ENCODE measurements at places on chromosomes 13 and 19.

- DNase-seq = no peak
These were observed 154.5 kb upstream of the SOX1 start for GRCh38 chr13:111912453-111912866.

DNA sequence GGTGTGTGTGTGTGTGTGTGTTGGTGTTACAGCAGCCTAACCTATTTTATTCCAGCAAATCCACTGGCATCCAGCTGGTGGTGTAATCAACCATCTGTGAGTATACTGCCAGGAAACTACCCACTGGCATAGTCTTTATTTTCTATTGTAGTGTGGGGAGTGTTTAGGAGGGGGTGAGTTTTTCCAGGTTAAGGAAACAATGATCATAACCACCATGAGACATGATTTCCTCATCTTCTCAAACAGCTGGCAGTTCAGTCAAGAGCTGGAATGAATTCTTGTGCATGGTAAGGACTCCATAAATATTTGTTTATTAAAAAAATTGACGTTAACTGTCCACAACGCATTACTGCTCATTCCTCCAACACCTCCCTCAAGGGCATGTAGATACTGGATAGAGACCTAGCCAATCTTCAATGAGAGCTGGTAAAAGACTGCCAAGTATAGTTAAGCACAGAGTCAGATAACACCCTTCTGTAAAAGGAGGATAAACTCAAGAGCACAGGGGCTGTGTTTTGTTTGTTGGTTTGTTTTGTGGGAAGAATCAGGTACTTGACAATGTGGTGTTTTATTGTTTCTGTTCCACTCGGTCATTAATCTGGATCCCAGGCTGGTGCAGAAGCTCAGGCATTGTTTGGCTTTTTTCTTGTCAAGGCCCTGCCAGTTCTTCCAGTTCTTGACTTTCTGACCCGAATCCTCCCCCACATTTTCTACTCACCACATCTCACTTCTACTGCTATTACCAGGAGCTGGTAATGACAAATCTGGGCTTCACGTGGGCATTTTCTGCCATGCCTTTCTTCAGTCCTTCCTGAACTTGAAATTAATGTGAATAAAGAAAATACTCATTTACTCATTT is 31.6 kb upstream of the SLC46A3 start:
- peak; percentile 17 for DNase-seq

- no peak for DNase-seq
These were observed at the start of gene ARHGAP35 for GRCh38 chr19:46860846-46861690. Gene ARHGAP35, plus strand, starts transcription at chr19:46860997. Its CDS starts 57,679 bp downstream, at chr19:46918676.

DNA sequence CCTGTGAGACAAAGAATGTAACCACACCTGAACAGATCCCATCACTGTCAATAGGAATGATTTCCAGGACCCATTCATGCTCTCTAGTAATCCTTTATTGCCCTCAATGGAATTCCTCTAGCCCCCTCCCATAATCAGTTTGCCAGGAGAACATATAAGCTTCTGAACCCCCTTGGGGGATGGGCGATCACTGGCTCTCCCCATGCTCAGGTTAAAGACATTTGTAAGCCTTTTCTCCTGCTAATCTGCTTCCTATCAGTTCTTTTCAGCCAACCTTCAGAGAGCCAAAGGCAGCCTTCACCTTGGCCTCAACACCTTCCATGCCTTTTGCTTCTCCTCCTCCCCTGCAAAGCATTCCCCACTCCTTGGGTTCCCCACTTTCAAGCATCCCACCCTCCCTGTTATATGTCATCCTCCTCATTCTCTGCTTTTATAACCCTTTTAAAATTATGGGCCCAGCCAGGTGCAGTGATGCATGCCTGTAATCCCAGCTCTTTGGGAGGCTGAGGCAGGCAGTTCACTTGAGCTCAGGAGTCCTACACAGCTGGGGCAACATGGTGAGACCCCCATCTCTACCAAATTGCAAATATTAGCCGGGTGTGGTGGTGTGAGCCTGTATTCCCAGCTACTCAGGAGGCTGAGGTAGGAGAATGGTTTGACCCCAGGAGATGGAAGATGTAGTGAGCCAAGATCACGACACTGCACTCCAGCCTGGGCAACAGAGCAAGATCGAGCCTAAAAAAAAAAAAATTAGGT is 12.4 kb downstream of the DPRX start:
- no peak for DNase-seq

DNA sequence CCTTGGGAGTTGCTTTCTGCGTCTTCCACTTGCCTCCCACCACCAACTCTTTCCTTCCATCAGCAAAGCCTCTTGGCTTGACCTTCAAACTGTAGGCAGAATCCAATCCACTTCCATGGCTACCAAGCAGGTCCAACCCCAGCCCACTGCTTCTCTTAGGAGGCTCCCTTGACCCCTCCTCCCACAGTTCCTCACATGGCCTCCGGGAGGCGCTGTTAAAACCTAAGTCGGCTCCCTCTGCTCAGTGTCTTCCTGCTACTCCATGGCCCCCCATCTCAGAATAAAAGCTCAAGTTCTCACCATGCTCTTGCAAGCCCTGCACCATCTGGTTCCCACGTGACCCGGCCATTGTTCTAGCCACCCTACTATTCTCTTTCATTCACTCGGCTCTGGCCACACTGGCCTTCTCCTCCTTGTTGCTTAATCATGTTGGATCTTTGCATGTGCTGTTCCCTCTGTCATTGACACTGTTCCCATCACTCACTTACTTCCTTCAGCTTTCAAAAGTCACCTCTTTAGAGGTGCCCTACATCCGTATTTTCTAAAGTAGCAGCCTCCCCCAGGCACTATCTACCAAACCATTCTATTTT is 7.5 kb downstream of the IZUMO2 start:
- DNase-seq = no peak
